ENCODE measurements at places on chromosomes 2 and 18.

DNA sequence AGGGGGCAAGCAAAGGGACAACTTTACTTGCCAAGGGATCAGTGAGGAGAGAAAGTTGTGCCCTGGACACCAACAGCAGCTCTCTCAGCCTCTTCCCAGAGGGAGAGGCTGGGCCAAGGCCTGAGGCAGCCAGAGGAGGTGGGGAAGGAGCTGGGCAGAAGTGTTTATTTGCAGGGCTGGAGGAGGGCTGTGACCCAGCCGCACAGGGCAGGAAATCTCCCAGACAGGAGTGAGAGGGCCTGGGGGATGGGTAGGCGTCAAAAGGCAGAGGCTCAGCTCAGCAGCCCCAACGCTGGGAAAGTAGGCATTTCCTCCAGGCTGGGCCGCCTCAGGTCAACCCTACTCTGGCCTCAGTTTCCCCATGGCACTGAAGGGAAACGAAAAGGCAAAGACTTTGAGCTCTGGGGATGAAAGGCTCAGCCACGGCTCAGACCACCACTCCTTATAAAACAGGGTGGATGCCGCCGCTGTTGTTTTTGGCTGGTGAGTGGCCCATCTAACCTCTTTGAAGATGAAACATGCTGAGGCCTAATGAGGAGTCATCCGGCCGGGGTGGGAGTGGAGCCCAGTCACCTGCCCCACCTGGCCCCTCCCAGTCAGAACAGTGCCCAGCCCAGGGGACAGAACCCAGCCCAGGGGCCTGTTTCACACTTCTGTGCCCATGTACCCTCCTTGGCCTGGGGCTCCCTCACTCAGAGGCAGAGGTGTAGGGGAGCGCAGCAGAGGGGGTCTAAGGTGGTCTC, 21.9 kb upstream of the SEMA4C start:
- peak; percentile 40 for DNase-seq

GRCh38 chr2:65662654-65663432, 230.4 kb upstream of the SPRED2 start:
- DNase-seq = peak; percentile 15

- peak; percentile 81 for DNase-seq
Observed at GRCh38 chr2:223954401-223954800, 2.9 kb upstream of the MRPL44 start.

DNA sequence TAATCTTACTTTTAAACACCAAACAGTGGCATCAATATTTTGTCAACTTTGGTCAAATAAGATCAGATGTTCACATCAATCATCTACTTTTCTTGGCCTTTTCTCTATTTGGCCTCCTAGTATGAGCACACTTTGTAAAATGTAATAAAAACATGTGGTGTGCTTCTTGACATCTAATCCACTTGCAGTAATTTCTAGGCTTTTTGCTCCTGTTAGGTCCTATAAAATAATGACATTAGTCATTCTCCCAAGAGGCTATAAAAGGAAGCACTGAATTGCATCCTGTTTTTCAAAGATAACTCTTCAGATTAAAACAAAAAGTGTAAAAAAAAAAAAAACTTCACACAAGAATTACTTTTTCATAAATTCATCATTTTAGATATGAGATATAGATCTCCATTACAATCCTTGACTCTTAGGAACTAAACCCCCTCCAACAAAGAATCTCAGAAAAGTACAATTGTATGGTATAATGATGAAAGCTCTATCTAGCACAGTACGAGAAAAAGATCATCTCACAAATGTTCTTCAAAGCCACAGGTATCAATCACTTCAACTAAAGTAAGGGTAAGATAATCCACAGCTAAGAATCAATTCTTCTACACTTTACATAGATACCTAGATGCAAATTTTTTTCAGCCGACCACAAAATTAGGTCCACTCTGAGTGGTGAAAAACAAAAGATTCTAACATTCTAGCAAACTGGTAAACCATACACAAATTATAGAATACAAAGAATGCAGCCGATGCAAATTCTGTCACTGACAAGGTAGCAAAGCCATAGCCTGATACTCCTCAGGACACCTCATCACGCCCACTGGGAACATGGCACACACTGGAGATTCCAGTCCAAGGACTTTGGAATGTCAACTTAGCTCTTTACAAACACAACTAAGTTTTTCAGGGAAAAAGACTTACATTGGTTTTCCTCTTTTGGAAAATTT, 2.7 kb downstream of the BCL2 start:
- DNase-seq = no peak

GRCh38 chr18:1018181-1018681, 113.6 kb downstream of the ADCYAP1 start:
- DNase-seq = no peak

GRCh38 chr2:214560176-214560575, 149.3 kb downstream of the VWC2L start:
- no peak for DNase-seq

DNA sequence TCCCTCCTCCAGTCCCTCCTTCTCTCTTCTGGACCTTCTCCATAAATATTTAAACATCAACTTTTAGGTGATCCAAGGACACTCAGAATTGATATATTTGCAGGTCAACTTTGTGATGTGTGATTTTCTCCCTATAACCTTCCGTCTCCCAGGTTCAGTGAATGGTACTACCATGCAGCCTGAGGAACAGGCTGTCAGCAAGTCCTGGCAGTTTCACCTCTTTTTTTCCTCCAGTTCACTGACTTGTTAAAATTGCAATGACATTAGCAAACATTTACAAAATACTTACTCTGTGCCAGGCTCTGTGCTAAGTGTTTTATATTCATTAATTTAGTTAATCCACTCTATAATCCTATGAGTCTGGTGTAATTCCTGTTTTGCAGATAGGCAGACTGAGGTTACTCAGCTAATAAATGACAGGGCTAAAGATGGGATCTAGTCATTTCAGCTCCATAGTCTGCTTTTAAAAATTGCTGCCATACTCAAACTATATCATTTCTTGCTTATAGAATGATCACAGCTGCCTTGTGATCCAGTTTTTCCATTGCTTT, 7.9 kb downstream of the SLC3A1 start:
- DNase-seq = no peak

DNA sequence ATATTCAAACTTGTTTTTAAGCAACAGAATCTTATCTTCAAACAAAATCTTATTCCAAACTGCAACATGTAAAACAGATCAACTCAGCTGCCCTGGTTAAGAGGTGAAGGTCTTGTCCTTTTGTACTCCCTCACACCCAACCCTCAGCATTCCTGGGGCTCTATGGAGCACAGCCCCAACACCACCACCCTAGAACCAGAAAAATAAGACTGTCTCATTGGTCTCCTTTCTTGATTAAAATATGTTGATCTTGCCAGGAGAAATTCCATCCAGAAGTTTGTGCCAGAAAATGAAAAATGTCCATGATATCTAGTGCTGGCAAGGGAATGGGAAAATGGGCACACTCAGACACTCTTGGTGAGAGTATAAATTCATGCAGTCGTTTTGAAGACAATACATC, 62.1 kb upstream of the TMEM17 start:
- no peak for DNase-seq

DNA sequence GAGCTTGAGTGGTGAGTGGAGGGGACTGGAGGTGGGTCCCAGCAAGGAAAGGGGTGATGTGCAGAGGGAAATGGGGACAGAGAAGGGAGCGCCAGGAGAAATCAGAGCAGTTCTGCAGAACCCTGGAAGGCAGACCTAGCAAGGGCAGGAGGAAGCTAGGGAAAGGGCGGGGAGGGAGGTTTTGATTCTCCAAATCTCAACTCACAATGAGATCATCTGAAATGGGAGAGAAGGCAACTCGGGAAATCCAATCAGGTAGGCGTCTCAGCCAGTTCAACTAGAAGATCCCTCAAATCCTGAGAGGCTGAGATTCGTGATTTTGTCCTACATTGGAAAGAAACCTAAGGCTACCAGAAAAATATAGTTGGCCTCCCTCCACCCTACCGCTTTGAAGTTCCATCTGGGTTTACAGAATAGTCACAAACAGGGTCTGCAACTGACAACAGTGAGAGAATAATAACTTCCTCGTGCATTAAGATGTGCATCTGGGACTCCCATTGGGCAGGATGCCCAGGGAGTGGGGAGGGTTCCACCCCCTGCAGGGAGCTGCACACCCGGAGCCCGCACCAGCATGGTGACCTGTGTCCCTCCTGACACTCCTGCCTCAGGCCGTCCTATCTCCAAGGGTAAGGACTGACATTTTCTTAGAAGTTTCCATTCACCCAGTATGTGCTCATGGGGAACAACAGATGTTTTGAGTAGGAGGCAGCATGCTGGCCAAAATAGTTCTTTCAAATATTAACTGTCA, 113.3 kb upstream of the ODC1 start:
- no peak for DNase-seq

DNA sequence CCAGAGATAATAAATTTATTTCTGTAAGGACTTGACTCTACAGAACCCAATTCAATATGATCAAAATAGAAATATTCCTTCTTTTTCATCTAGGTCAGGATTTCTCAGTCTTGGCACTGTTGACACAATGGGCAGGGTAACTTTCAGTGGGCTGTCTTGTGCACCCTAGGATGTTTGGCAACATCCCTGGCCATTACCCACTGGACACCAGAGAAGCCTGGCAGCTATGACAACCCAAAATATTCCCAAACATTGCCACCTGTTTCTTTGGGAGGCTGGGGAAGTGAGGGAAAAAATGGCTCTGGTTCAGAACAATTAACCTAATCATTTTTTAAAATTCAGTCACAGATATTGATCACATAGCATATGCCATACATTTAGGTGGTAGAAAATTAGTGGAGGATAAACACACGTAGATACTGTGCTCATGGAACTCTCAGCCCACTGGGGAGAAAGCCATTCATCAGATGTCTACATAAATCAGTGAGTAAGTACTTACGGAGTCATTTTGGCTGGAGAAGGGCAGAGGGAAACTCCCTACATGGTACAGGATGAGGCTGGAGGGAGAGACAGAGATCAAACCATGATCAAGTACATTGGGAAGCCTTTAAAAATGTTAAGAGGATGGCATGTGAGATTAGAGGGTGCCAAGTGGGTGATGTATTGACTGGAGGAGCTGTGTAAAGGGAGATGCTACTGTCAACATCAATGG, 718 bp upstream of the TNP1 start:
- no peak for DNase-seq

GRCh38 chr2:133241224-133241571, 327.1 kb downstream of the NCKAP5 start:
- no peak for DNase-seq

DNA sequence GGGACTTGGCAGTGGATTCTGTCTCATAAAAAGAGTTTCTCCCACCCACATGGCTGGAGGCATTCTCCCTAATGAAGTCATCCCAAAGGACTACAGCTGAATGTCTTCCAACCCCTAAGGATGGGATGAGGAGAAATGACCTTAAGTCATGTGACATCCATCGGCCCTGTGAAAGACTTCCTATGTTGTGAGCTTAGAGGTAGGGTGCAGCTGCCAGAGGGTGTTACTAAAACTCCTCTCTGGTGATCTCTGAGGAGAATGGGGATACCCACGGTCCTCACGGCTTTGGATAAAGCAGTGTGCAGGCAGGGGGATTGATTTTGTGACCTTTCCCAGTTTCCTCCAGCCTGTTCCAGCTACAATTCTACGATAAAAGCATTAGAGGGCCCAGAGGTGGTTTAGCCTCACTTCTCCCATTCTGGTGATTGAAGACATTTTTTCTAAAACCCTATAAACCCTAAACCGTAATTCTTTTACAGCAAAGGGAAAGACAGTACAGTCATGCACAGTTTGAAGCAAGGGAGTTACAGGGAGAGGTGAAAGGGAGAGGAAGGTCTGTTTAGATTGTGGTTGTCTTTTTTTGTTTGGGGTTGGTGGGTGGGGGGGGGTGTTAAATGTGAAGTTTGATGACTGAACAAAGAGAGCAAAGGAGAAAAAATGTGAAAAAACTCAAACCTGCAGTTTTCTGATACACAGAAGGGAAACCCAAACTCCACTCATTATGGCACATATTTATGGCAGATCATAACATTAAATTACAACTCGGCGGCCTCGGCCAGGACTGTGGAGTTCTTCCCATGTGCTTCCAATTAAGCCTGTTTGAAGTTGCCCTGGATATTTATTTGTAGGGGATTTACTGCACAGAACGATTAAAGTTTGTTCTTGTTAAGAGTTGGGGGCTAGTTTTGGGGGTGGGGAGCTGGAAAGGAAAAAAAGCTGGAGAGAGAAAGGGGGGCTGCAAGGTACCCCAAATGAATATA, 26.6 kb upstream of the SLC14A2 start:
- DNase-seq = no peak

GRCh38 chr2:109645412-109646184, 31.4 kb downstream of the SOWAHC start:
- no peak for DNase-seq

- DNase-seq = peak; percentile 21
Observed at GRCh38 chr2:75459565-75460310, 101.0 kb downstream of the EVA1A start.

GRCh38 chr2:55033076-55033742, 17.0 kb downstream of the RTN4 start:
- no peak for DNase-seq

- DNase-seq = no peak
Observed at GRCh38 chr2:1676913-1677820, 67.1 kb downstream of the PXDN start.

GRCh38 chr18:75854174-75854573, 426.7 kb upstream of the SMIM21 start:
- peak; percentile 22 for DNase-seq

- DNase-seq = no peak
Observed at GRCh38 chr2:55530539-55531081, 11.1 kb downstream of the CFAP36 start.

DNA sequence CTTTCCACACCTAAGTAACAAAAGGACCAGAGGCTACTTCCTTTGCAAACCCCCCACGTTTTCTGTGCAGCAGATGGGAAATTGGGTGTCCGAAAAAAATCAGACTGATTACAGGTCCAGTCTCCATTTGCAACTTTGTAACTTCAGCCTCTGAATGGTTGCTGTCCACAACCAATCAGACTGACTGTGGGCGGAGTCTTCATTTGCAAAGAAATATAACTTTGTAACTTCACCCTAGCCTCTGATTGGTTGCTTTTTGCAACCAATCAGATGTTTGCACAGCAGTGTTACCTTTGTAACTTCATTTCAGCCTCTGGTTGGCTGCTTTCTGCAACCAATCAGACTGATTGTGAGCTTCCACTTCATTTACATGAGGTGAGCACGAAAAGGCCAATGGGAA, 27.8 kb upstream of the CACNB4 start:
- DNase-seq = peak; percentile 17

DNA sequence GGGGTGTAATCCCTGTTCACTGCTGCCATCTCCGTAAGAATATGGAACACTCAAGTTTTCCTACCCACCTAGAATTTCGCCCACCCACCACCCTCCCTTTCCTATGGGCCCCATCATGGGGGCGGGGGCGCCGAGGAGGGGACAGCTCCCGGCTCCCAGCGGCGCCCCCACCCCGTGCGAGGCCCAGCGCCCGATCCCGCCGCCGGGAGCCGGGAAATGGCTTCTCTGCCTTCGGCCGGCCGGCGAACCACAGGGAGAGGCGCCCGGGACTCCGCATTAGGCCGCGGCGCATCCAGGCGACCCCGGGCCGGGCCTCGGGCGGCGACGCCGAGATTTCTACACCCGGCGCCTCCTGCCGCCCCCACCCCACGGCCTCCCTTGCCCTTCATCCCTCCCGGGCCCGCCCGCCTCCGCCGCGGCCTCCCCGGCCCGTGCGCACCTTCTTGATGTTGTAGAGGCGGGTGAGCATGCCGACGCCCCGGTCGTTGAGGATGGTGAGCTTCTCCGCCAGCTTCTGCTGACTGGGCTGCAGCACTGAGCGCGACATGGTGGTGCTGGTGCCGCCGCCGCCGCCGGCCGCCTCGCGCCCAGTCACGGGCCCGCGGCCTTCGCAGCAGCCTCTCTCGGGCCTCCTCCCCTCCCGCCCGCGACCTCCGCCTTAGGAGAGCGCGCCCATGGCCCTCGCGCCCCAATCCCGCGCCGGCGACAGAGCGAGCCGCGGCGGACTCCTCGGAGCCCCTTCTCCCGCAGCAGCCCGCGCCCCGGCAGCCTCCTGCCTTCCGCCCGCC, 510 bp downstream of the NCKAP1 start:
- DNase-seq = no peak

Measured in HT1080 (cell line).